AG20443 (cell line): ENCODE measurements at places on chromosomes 3 and 15.
A peak's percentile ranks its signal among the peaks of the same experiment; 100 is the strongest.

DNA sequence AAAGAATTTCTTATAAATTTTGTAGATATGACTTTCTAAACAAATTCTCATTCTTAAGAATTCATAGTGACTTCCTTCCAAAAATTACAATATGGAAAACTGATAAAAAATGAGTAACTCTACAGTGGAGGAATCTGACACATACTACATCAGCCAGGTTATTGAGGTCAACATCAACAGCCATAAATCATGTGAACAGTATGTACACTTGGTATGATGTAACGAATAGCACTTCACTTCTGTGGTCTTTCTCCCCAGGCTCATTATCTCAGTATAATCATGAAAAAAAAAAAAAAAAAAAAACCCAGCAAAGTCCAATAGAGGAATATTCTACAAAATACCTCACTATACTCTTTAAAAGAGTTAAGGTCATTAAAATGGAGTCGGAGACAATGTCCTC lies 111.2 kb upstream of the SUCLG2 start:
- DNase-seq = no peak

DNA sequence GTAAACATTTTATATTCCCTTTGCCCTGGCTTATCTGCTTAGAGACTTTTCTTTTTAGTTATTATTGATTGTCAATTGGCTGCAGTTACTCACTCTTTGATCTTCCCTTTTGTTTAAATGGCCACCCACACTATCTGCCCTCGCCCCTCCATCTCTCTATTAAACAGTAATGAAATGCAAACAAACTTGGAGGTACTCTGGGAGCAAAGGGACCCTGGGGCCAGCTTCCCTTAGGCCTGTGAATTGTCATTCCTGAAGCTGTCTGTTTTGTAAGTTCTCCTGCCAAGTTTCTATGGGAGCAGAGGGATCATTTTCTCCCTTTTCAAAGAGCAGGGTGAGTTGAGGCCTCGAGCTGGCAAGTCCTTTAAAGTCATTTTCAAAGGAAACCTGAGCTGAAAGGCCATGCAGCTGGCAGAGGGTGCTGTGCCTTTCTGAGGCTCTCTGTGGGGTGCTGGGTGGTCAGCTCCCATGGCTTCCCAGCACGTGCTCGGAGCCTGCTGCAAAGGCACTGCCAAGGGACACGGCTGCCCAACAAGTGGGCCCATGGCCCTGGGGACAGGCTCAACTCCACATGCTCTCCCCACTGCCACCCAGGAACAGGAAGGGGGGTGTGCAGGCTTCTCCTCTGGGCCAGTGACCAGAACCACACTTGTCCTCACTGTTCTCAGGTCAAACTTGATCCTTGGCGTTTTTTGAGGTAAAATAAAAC lies 17.4 kb upstream of the RTP2 start:
- no peak for DNase-seq

DNA sequence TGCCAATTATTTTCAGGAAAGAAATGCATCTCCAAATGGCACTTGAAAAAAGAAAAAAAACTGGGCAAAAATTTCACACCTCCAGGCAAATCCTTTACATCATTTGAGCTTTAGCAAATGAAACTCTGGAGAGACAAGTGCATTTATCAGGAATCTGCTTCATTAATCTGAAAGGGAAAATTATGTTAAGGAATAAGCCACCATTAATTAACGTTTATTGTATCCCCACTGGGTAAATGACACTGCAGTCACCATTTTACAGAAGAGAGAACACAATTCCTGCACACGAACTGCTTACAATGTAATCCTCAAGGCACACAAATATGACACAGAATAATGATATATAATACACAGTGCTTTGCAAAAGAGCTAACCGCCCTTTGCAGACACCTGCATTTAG lies 217.3 kb downstream of the OSBPL10 start:
- DNase-seq = no peak

- no peak for DNase-seq
Observed at GRCh38 chr15:43316016-43316970, 14.1 kb downstream of the LCMT2 start.

GRCh38 chr3:24521420-24522145 lies 26.9 kb upstream of the THRB start:
- DNase-seq = peak; percentile 77

DNA sequence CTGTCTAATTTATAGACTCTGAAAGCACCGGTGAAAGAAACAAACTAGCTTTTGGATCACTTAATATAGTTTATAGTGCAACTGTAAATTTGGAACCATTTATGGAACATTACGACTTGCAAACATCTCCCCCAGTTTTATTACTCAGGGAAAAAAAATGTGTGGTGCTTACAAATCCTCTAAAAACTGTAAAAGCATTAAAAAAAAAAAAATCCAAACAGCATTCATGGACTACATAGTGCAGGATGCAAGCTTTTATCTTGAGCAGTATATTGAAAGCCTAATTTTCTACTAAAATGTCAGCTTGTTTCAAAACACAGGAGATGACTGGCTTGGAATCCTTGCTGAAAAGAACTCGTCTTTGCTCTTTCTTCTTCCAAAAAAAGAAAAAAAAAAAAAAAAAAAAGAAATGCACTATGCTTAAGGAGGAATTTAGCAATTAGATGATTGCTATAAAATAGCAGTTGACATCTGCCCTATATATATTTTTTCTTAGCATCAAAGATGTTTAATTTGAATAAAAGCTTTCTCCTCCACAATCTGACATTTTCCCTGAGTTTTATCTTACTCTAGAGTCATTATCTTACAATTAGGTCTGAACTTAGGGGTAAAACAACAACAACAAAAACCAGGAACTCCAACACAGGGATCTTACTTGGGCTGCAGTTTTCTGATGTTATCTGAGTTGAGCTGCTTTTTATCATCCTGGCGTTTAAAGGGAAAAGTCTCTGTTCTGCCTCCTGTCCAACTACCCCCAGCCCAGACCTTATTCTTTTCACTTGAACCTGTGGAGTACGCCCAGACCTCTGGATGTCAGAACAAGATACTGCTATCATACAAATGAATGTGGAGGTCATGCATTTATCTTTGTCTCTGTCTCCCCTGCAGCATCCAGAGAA lies 62.6 kb upstream of the PDZRN3 start:
- peak; percentile 30 for DNase-seq

DNA sequence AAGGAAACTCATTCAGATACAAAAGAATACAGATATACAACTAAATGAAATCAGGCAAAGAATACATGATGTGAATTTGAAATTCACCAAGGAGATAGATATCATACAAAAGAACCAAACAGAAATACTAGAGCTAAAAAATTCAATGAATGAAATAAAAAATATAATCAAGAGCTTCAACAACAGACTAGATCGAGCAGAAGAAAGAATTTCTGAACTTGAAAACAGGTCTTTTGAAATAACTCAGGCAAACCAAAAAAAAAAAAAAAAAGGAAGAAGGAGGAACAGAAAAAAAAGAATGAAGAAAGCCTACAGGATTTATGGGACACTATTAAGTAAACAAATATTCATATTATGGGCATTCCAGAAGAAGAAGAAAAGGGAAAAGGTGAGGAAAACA lies 137.8 kb downstream of the DMXL2 start:
- DNase-seq = no peak

- no peak for DNase-seq
Observed at GRCh38 chr15:26561896-26562295, 211.0 kb downstream of the GABRB3 start.

DNA sequence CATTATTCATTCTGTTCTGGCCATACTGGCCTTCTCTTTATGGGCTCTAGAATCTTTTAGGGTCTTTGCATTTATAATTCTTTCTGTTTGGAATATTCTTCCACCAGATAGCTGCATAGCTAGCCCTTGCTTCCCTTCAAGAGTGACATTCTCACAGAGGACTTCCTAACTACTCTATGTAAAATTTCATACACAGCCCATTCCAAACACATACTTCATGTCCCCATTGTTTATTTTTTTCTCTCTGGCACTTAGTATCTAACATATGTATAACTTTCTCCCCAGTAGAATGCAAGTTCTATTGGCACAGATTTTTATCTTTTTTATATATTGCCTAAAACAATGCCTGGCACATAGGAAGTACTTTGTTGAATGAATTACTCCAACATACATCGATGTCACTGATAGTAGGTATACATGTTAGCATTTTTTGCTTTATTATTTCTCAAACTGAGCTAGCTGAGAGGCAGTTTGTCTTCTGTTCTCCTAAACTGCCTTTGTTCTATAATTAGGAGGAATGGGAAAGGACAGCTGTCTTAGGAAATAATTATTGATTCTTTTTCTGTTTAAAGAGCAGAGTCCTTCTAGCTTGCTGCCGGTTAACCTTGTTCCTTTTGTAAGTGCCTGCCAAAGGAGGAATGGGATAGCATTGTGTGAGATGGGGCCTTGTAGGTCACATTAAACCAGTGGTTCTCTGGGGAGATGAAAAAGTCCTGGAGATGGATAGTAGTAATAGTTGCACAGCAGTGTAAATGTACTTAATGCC lies 7.9 kb downstream of the FAM162A start:
- DNase-seq = no peak

- DNase-seq = no peak
Observed at GRCh38 chr3:117922039-117922438, 1112.6 kb downstream of the IGSF11 start.

DNA sequence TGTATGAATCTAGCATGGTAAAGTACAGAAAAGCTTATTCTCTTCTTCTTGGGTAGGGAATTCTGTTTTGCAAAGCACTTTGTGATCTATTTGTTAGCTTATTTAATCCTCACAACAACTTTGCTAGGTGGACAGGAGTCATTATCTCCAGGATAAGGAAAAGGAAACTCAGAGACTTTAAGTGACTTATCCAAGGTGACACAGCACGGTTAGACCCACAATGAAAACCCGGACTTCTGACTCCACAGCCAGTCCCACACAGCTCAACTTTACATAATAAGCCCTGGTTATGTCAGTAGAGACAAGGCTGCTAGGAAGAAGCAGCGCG lies 384 bp upstream of the NDUFB4 start:
- DNase-seq = no peak

DNA sequence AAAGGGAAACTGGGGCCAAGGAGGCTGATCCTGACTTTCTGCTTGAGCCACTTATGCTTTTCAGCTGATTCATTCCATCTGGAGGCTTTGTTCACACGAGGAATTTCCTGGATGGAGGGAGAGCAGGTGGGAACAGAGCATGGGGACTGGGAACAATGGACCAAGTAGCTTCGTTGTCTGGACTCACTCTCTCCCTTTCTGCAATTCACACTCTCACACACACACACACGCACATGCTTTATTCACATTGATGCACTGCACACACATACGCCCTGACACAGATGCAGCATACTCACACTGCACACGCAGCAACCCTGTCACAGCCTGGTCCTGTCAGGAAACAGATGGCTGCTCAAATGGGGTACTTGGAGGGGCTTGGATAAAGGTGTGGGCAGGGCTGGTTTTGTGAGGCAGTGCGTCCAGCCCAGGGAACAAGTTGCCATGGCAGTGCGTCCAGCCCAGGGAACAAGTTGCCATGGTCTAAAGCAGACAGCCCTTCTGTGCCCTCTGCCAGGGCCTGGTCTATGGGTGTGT lies 19.8 kb upstream of the CHCHD6 start:
- peak; percentile 64 for DNase-seq

DNA sequence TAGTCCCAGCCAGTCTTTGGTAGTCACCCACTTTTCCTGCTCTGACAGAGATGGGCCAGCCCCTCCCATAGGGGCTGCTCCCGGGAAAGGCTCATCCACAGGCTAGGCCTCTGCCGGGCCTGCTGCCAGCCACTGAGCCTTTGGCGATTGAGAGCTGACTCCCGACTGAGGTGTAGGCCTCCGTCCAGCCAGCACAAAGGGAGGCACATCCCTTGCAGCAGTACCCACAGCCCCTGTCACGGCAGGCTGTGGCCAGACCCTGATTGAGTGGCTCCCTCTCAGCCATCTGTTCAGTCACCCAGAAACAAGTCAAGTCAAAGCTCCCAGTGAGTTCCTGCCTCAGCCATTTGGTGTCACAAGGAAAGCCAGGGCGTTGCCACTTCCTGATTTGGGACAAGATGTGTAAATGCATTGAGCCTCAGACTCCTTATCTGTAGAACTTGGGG lies 6.2 kb upstream of the PAK6 start:
- DNase-seq = no peak

GRCh38 chr3:184717399-184717983 lies 5.6 kb upstream of the MAGEF1 start:
- peak; percentile 7 for DNase-seq

DNA sequence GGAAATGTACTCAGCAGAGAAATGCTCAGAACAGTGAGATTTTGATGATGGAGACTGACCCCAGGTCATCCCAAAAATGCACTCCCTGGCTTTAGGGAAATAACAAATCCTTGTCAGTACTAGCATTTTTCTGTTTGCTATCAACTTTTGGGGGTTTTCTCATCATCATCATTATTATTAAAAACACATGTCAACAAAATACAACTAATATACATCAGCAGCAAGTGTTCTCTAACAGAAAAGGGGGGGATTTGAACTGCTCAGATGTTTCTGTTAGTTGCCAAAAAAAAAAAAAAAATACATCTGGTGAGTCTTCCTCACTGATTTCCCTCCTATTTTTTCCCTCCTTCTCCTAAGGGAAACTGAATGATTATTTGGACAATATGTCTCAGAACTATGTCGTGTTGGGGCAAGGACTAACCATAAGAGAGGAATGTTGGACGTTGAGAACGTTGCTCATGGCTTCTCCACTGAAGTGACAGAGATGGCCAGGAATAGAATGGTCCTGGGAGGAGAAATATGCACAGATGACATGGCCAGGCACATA lies 230.0 kb upstream of the MCTP2 start:
- DNase-seq = peak; percentile 26

DNA sequence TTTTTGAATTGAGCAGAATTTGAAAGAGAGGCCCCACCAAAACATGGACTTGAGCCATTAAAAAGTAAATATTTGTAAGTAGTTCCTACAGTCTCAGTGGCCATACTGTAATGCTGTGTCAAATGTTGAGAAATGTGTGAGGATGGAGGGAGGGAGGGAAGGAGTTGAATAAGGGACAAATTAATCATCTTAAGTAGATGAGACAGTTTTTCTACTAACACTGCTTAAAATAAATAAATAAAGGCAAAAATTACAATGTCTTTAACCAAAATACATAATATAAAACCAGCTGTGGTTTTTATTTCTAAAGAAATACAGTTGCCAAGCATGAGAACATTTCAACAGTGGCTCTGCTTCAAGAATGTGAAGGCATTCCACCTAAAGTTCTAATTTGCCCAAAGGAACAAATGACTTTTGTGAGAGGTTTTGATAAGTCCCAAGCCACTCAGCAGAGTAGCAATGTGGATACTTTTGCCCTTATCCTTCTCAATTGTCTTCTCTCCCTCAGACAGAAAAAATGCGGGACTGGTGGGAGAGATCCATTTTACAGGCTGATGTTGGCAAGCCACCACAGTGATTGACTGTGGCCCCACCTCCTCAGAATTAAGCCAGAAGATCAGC lies 427.0 kb upstream of the RARB start:
- DNase-seq = no peak

DNA sequence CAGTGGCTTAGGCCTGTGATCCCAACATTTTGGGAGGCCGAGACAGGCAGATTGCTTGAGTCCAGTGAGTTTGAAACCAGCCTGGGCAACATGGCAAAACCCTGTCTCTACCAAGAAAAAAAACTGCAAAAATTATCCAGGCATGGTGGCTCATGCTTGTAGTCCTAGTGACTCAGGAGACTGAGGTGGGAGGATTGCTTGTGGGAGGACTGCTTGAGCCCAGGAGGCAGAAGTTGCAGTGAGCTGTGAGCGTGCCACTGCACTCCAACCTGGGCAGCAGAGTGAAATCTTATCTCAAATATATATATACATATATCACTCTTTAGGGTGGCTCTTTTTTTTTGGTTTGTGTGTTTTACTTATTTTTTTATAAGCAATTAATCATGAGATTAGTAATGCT lies 83.7 kb upstream of the WDR72 start:
- DNase-seq = no peak

GRCh38 chr3:190521998-190522397 lies 8.1 kb downstream of the IL1RAP start:
- DNase-seq = no peak

GRCh38 chr3:188396900-188397299 lies 242.9 kb downstream of the LPP start:
- no peak for DNase-seq
